ENCODE measurements at places on chromosomes 1 and 21.
A peak's percentile ranks its signal among the peaks of the same experiment; 100 is the strongest.

- no peak for DNase-seq
These were observed 99.4 kb downstream of the ATP5PO start for GRCh38 chr21:33816174-33816573.

GRCh38 chr1:183203094-183203493, 17.0 kb downstream of the LAMC2 start:
- DNase-seq = no peak

DNA sequence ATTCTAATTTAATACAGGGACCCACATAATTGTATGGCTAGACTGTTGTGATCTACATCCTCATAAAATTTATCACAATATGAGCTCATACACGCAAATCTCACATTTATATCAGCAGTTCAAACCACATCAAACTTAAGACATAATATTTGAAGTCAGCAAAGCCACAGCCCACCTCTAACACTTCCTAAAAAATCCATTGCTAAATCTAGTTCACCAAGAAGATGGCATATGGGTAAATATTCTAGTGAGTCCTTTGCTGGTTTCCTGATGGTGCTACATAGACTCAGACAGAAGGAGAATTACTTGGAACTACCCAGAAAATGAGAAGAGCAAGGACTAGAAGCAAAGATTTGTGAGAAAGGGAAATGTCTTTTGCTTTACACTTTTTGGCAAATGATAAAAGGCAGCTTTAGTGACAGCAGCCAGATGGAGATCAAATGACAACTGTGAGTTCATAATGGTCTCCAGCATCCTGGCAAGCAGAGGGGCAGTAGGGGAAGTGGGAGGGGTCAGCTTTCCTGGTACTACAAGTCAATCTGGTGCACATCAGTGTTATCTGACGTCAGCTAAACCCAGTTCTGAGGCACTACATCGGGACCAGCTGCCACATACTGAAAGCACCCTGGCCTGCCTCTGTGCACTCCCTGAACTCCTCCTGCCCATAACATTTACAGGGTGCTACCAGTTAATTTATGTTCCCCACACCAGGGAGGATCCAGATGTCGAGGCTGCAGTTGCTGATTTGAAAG, 10.6 kb upstream of the GADD45A start:
- DNase-seq = peak; percentile 4

- DNase-seq = no peak
These were observed 118.4 kb downstream of the RERE start for GRCh38 chr1:8698937-8699447.

GRCh38 chr1:59516881-59517280, 220.0 kb downstream of the FGGY start:
- no peak for DNase-seq

DNA sequence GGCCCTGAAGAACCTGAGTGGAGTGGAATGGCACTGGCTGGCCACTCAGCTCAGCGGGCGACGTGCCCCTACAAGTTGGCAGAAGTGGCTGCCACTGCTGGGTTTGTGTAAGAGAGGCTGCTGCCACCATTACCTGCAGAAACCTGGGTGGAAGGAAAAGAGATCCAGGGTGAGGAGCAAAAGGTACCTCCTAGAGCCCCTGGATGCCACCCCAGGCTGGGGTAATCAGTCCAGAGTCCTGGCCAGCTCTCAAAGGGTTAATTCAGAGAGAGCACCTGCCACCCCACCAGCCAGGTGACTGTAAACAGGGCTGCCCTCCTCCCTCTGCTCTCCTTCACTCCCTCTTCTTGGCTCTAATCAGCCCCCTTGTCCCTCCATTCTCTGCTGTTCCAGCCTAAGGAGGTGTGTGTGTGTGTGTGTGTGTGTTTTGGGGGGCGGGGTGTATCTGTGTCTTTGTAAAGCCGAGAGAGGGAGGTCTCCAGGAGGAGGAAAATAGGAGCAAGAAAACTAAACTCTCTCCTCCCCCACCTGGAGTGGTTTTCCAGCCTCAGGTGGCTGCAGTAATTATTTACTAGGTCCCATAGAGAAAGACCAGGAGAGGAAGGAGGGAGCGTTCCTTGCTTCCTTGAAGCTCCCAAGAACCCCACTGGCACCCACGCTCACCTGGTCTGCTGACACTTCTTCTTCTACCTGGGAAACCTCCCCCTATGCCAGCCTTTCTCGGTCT, 12.6 kb downstream of the TRIM46 start:
- DNase-seq = no peak

- DNase-seq = no peak
These were observed 131.1 kb downstream of the HLCS start for GRCh38 chr21:36835383-36835795.

- DNase-seq = no peak
These were observed 442.9 kb upstream of the NEGR1 start for GRCh38 chr1:72724951-72725861.

- DNase-seq = no peak
These were observed 1.5 kb downstream of the ZBTB40 start for GRCh38 chr1:22453181-22453580.

DNA sequence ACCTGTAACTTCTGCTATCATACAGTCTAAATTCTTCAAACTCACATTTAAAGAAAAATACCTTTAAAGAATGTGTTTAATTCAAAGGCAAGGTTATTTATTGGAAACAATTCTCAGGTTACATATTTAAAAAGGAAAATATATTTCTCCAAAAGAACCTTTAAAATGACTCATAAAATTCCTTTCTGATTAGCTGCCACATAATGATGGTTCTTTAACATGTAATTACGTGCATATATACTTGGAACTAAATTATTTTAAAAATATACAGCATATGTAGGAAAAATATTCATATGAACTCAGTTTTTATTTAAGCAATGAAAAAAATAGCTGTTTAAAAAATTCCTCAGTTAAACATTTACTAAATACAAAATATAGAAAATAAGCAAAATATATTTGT, 173.6 kb downstream of the COP1 start:
- no peak for DNase-seq

DNA sequence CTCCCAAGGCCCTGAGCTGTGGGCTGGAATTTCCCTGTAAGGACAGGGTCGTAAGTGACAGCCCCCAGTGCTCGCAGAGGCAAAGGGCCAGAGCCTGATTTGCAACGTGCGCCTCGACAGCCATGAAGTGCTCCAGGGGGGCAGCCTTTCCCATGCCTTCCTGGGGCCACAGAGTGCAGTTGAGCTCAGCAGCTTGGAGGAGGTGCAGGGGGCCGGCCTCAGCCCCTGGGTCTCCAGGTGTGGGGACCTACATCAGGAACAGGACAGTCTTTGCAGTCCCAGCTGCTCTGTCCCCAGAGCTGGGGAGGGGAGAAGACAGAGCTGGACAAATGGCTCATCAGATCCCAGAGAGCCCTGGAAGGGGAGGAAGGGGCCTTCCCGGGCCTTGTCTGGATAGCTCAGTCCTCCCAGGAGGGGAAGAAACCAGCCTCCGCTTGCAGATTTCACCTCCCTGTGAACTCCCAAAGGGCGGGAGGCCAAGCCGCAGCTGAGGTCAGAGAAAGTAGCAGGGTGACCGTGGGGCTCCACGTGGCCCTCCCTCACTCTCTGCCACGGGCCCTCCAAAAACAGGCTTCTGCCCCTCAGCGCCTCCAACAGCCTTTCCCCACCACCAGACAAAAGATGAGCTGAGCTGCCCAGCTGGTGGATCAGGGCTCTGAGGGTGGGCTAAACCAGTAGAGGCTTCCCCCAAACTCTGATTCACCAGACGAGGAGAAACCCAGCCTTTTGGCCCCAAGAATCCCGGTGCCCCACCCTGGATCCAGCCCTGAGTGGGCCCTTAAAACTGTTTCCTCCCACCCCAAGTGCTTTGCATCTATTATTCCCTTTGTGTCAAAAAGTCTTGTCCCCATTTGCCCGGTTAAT, 76.5 kb downstream of the DHRS3 start:
- DNase-seq = no peak

- no peak for DNase-seq
These were observed 1.8 kb downstream of the PEX11B start for GRCh38 chr1:145916745-145917144.

- no peak for DNase-seq
These were observed 3.4 kb downstream of the KIF21B start for GRCh38 chr1:201020040-201020591.
